ENCODE measurements at places on chromosomes 5 and 9. TPM values are rescaled to one million over a fixed set of nuclear protein-coding genes. Genes with fewer than 3 reads are reported as not detected.

CCNB1 gene
- 400 TPM for total RNA-seq

DNA sequence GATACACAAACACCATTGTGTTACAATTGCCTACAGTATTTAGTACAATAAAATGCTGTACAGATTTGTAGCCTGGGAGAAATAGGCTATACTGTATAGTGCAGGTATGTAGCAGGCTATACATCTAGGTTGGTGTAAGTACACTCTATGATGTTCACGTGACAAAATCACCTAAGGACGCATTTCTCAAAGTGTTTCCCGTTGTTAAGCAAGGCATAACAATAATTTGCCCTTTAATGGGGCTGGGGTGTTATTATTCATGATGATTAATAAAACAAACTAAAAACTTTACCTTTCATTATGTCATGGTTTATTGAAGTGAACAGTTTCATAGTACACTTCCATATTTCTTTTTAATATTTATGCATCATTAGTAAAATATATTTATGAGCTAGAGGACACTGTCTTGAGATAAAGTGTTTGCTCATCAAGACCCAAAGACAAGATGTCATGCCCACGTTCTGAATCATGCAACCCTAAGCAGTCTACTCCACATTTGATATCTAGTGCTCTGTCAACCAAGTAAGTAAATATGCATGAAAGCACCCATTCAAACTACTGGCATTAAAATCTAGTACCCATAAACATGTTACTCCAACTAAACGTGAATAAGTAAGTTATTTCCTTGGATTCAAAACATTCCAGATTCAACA is 220.5 kb downstream of the NR2F1-AS1 start:
- DNase-seq = peak; percentile 23

BNC2 gene
- 23.8 TPM for total RNA-seq

DNA sequence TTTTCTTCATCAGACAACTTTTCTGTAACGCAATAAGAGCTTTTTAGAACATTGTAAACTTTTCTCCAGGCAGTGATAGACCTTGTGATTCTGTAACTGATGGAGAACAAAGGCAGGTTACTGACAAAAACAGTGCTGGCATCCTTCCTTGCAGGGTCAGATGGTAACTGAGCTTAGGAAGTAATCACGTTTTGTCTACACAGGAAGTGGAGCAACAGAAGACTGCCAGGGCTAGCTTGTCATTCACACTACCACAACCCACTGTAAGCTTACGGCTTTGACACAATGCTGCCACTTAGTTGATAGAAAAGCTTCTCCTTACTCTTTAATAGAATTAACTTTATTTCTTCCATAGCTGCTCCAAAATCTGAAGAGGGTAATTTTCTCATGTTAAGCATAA is 46.8 kb downstream of the FBN2 start:
- DNase-seq = no peak

SH3RF2 gene
- 1.2 TPM for total RNA-seq

EMB gene
- total RNA-seq = 48.6 TPM

DNA sequence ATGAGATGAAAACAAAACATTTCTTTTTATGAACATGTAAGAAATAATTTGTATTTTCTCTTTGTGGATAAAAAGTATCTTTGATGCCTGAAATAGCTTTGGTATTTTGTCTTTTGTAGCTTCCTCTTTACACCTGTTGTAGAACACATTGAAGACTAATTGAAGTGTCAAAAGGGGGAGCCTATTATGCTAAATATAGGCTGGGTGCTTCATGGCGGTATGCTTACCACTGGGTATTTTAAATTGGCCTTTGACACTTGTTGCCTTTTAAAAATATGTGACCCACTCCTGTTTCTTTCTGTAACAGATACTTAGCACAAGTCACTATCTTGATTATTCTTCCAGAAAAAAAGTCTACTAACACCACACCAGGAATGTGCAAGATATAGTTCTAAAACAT is 226.4 kb downstream of the KIAA0825 start:
- no peak for DNase-seq

DNA sequence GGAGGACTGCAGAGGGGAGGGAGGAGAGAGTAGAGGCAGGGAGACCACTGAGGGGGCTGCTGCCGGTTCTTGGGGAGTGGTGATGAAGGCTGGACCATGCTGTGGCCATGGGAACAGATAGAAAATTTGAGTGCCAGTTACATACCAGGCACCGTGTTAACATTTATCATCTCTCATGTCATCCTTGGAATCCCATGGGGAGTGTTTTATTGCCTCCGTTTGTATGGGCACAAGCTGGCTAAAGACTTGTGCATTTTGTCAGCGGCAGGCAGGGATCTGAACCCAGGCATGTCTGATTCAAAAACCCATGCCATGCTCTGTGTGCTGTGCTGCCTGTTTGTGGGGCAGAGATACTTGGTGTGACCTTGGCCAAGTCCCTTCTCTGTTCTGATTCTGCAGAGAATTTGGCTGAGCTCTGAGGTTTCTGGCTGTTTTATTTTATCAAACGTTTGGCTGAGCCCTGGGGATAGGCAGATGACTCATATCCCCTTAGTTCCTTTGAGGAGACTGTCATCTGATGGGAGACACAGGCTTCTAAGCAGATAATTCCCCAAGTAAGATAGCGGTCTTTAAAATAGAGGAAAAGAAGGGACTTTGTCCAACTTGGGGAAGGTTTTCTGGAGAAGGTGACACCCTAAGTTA is 22.2 kb downstream of the COL27A1 start:
- DNase-seq = peak; percentile 74

GRCh38 chr9:121313458-121314152 is 45.6 kb downstream of the GSN start:
- DNase-seq = no peak

CTXN3 gene
- total RNA-seq = not detected

DNA sequence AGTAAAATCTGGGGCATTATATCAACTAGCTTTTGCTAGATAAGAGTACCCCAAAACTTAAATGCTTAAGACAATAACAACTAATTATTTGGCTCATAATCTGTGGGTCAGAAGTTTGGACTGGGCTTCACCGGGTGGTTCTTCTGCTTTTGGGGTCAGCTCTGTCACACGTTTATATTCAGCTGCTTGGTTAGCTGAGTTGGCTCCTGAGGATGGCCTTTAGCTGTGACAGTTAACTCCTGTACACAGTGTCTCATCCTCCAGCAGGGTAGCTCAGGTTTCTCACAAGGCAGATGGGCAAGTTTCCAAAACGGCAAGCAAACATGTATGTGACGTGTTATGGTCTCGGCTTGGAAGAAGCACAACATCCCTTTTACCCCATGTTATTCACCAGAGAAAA is 488.2 kb downstream of the TLE4 start:
- DNase-seq = no peak

LCN12 gene
- total RNA-seq = not detected

GRCh38 chr5:79081779-79082178 is 12.2 kb downstream of the BHMT2 start:
- DNase-seq = no peak

SPINK1 gene
- total RNA-seq = not detected

DNA sequence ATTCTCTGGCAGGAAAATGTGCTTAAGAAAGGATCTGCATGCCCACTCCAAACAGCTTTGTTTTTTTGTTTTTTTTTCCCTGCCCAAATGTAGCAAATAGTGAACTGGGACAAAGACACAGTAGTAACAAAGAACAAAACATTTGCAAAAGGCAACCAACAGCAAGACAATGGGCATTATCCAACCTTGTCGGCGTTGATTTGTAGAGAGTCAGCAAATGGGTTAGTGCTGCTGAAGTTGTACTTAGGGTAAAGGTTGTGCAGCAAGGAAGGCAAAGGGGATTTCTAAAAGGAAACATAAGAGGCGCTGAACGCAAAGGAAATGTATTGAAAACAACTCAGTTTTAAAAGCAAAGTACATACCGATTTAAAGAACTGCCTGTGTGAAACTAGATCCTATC is 136.2 kb downstream of the MPDZ start:
- DNase-seq = no peak

TMEM232 gene
- total RNA-seq = 1.1 TPM

DNA sequence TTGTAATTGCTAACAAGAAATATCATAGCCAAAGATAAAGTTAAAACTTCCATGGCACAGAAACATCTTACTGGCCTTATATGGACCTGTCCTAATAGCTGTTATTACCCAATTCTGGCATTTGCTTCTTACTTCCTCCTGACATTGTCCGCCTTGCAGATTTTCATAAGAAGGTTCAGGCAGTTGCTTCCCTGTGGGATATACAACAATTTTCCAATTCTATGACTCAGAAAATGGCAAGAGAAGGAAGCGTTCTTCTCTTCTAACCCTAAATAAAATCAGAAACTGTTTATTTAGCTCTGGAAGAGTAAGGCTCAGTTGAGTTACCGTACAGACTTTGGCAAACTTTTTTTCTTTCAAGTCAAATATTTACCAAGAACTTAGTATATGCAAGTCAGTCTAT is 1.7 kb downstream of the PRKAA1 start:
- DNase-seq = peak; percentile 56

GRCh38 chr5:141155540-141156374 is 5.9 kb downstream of the PCDHB6 start:
- DNase-seq = peak; percentile 31

GRCh38 chr5:107516452-107517184 is 154.1 kb downstream of the EFNA5 start:
- peak; percentile 70 for DNase-seq

DNA sequence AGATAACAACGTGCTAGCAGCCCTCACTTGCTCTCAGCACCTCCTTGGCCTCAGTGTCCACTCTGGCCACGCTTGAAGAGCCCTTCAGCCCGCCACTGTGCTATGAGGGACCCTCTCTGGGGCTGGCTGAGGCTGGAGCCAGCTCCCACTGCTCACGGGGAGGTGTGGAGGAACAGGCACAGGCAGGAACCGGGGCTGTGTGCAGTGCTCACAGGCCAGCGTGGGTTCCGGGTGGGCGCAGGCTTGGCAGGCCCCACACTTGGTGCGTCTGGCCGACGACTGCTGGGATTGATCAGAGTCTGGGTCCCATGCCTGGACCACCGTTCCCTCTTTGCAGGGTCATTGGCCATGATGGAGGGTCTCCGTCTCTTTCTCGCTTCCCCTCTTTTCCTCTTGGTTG is 194.3 kb upstream of the GRAMD2B start:
- DNase-seq = no peak

PCDHA6 gene
- total RNA-seq = not detected

GRCh38 chr5:171907725-171908343 is 98.6 kb downstream of the FBXW11 start:
- peak; percentile 61 for DNase-seq

- DNase-seq = no peak
These were observed 244.4 kb downstream of the FANCC start for GRCh38 chr9:95073042-95073607.

DNA sequence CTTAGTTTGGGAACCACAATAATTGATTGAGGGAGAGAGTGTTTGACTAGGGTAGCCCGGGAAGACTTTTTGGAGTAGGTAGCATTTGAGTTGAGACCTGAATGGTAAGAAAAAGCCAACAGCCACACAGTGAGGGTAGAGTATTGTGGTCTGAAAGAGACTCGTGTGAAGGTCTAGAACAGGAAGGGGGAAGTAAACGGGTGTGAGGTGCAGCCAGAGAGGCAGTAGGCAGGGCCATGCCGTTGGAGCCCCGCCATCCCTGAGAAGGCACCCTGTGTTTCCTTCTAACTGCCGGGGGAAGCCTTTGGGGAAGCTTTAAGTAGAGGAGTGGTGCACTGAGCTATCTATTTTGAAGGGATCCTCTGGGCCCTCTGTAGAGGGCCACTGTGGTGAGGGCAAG is 3.5 kb upstream of the F2RL2 start:
- DNase-seq = no peak

DNA sequence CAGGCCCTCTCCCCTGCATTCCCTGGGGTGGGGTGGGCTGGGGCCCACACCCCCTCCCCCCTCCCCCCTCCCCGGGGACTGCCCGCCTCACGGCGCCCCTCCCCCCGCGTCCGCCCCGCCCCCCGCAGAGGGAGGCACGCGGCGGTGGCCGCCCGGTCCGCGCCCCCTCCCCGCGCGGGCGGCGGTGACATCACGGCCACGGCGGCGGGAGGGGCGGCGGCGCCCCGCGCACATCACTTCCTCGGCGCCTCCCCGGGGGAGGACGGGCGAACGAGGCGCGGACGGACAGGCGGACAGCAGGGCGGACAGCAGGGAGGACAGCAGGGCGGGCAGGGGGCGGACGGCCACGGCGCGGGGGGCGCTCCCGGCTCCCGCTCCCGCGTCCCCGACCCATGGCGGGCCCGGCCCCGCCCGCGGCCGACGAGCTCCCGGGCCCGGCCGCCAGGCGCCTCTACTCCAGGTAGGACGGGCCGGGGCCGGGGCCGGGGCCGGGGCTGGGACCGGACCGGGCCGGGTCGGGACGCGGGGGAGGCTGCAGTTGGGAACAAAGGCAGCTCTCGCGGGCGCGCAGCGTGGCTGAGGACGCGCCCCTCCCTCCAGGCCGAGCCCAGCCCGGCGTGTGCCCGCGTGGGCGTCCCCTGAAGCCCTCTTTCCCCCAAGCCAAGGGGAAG is at the start of gene GPSM1:
GPSM1 (plus strand) TSS at position 236 of the 671 bp plus-strand sequence; CDS start at position 393, 157 bp downstream.
- no peak for DNase-seq

DNA sequence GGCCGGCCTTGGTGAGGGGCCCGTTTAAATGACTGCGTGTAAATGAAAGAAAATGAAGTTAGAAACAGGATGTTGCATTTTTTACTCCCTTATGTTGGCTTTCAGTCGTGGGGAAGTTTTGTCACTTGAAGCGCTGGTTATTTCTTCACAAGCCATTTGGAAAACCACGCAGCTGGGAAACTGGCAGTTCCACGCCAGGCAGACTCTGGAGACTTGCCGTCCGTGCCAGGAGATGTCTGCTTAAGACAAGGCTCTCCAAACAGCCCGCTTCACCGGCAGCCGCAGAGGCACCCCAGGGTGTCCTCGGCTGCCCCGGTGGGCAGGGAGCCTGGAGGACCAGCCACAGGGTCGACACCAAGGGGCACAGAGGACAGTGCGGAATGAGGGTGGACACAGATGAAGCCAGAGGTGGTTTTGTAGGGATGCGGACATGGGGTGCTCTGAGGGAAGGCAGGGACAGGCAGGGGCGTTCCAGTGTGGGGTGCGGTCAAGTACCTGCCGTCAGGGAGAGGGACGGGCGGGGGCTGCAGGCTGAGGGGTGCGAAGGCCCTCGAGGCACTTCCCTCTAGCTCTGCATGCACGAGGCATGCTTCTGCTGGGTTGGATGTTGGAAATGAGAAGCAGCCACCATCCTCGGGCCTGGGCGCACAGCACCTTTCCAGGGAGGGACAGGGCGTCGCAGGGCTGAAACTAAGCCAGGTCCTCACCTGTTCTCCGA is 11.1 kb upstream of the AJM1 start:
- no peak for DNase-seq
